HT-29 (cell line): ENCODE measurements at places on chromosomes 13 and 19. TPM values are rescaled to one million over a fixed set of nuclear protein-coding genes. Genes with fewer than 3 reads are reported as not detected.

DNA sequence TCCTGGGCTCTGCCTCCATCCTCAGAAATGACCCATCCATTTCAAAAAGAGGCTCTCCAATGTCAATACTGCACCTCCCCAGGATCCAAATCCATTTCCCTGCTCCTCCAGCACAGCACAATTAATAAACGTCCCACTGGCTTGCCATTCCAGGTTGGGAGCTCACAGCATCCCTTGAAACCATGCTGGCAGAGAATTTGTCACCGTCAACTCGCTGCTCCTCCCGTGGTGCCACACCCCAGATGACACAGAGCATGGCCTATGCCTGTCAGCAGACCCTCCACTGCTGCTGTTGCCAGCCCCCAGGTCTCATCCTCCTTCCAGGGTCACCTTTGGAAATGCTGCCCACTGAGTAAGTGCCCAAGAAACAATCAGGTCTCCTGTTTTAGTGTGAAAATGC, 53.0 kb upstream of the UQCRFS1 start:
- DNase-seq, result no peak

- no peak for DNase-seq
Observed at GRCh38 chr19:16160943-16161560, 12.3 kb downstream of the CIB3 start.

Gene ZNF470
- total RNA-seq, result not detected in 2 replicates

GRCh38 chr19:36244066-36244465, 29.2 kb downstream of the ZNF146 start:
- no peak for DNase-seq

DNA sequence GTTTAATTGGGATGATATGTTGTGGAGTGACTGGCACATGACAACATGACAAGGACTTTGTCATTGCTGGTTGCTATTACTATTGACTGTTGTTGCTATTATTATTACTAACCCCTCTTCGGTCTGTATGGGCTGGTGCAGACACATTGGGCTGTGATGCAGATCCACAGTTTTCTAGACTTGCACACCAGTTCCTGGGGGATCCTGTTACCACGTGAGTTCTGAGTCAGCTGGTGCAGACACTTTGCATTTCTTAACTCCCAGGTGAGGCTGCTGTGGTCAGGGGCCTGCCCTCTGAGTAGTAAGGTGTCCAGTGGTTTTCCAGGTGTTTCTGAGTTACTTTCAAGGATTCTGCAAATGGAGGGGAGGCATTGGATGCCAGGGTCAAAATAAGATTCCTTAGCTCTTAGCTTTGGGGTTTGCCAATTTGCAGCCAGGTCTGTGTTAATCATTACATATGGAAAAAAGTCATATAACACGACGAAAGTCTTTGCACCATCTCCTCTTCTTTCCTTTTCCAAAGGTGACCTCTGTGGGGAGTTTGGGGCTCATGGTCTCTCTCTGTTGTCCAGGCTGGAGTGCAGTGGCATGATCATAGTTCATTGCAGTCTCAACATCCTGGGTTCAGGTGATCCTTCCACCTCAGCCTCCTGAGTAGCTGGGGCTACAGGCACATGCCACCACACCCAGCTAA, 19.3 kb downstream of the BICRA start:
- no peak for DNase-seq

DNA sequence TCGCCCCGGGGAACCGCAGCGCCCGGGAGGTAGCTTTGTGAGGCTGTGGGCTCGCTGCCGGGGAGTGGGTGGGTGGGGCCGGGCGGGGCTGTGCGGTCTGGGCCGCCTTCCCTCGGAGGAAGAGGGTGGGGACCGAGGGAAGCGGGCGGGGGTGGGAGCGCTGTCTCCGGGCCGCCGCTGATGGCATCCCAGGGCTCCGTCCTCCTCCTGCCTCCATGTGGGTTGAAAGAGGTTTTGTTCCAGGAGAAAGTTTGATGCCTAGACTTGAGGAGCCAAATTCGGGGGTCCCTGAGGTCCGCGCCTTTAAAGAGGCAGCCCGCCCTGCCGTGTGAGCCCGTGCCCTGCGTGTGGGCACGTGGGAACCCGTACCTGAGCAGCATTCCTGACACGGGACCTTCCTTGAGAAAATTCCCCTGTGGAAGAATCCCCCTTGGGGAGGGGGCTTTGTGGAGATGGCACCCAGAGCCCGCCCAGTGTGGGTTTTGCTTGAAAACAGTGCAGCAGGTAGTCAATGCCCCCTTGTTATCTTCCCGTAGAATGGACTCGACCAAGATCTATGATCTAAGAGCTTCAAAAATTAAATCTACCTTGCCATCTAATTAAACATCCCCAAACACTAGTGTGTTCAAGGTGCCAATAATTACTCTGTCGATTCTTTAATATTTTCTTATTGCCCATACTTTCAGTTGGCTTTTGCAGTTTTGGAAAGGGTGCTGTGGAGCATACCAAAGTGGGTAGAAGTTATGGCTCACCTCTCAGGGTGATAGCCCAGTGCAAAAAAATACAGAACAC, 107.8 kb downstream of the RXFP2 start:
- DNase-seq, result peak; percentile 36

DNA sequence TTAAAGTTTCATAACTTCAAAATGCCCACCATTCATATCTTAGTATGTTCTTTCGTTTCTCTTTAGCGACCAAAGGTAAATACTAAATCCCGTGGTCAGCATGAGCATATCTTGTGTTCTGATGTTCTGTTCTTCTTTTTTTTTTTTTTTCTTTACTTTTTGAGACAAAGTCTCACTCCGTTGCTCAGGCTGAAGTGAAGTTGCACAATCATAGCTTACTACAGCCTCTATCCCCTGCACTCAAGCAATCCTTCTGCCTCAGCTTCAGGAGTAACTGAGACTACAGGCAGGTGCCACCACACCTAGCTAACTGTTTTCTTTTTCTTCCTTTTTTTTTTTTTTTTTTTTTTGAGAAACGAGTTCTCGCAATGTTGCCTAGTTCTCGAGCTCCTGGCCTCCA, 60.9 kb upstream of the ATP12A start:
- DNase-seq, result no peak

DNA sequence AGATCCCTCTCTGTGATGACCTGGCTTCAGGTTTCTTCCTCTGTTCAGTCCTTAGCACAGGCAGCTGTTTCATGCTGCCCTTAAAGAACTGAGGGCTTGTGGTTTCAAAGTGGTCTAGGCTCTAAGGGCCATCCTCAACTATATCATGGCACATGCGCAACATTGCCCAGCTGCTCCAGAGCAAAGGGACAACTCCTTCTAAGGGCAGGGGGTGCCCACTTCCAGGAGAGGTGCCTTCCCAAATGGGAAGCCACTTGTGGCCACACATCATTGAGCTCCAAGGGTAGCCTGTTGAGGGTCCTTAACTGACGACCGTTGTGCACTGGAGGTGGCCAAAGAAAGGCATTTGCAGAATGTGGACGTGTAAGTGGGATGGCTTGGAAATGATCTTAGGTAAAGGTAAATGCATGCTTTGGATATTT, 7.3 kb downstream of the GPR183 start:
- DNase-seq, result no peak

GRCh38 chr13:19592657-19593180, 31.4 kb upstream of the TPTE2 start:
- DNase-seq, result peak; percentile 15

DNA sequence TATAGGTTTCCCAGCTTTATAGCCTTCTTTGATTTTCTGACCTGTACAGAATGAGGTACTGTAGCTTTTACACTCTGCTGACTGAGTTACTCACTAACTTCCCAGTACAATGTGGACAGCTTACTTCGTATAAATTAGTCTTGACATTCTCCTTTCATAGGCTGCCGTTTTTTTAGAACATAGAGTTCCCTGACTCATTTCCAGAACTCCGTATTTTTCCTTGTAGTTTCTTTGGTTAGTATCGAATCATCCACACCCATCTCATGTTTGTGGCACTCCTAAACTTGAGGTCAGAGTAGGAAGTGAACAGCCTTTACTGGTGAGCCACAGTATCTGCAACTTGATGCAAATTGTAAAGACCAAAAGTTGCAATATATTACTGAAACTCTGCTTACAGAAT, 303.9 kb downstream of the SLITRK5 start:
- DNase-seq, result no peak

Gene SIGLEC12
- total RNA-seq, result not detected in 2 replicates

Gene PALM
- 0.13 TPM in 1 of 2 replicates, not detected in the other for total RNA-seq

DNA sequence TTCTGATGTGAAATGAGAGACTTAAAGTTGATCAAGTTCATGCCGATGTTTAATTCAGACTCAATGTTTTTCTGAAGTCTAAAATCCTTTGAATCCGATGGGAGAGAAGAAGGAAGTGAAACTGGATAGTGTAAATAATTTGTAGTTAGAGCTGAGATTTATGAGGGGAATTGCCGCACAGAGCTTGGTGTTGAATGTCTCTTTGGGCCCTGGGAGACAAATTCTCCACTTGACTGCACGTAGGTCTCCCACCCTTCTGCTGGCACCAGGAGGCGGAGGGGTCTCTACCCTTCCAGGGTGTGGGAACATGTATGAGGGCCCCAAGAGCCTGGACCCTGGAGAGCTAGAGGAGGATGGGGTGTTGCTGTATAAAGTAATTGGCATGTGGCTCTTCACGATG, 140.8 kb upstream of the SERP2 start:
- DNase-seq, result no peak

Gene SBK2
- not detected in 2 replicates for total RNA-seq

Gene FPR3
- total RNA-seq, result not detected in 2 replicates

DNA sequence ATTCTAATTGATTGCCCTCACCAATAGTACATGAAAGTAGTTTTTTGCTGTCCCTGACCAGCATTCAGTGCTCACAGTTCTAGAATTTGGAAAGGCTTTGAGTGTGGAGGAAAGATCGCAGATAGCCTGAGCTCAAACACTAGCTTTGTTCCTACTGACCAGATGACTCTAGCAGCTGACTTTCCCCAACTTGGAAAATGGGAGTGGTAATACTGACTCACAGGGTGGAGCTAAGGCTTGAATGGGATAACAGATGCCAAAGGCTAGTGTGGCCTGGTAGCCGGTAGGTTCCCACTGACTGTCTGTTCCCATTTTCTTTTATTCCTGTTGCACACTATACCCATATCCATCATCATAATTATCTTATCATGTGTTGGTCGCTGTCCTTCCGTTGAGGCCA, 3.7 kb downstream of the ZSCAN22 start:
- DNase-seq, result peak; percentile 66

DNA sequence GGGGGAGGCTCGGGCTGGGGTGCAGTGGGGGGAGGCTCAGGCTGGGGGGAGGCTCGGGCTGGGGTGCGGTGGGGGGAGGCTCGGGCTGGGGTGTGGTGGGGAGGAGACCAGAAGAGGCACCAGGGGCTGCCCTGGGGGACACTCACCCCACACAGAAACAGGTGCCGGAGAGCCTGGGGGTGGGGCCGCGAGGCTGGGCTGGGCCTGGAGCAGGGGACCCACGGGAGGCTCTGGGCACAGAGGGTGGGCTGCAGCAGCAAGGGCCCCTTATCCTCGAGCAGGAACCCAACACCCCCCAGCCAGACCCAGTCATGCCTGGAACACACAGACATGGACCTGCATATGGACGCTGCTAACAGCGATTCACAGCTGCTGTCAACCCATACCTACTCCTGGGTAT, 34.3 kb downstream of the GPX4 start:
- DNase-seq, result no peak

Gene SHC2
- total RNA-seq, result 0.29 TPM in 1 of 2 replicates, not detected in the other

- no peak for DNase-seq
Observed at GRCh38 chr19:3248728-3249326, 24.4 kb downstream of the CELF5 start.

DNA sequence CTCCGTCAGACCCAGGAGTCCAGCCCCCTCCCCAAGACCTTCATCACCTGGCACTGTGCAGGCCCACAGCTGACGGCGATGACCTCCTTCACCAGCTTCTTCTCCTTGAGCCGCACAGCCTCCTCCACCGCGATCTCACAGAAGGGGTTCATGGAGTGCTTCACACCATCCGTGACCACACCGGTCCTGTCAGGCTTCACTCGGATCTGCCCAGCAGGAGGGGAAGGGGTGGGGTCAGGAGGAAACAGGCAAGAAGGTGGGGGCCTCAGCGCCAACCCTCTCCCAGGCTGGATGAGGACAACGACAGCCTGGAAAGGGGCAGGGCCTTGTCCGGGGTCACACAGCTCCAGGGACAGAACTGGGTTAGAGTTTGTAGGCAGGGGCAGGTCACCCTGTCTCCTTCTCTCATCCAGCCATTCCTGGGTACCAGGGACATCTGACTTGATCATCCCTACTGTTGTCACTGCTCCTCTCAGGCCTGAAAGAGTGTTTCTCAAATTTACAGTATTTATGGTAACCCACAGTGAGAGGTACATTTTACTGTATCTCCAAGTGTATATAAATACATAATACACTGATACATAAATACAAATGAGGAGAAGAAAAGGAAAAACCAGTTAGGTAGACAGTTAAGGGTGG, 12.0 kb downstream of the ETFB start:
- DNase-seq, result no peak
